ENCODE measurements at places on chromosomes 12 and 14. TPM values are rescaled to one million over a fixed set of nuclear protein-coding genes. Genes with fewer than 3 reads are reported as not detected.

GRCh38 chr14:83874662-83875061, 1655.3 kb upstream of the FLRT2 start:
- H3K4me1 ChIP-seq = no peaks in the 10 kb centered on the region
- no peak for DNase-seq
- no peaks in the 10 kb centered on the region for H3K36me3 ChIP-seq
- no peak overlapping the region for H3K27ac ChIP-seq

DNA sequence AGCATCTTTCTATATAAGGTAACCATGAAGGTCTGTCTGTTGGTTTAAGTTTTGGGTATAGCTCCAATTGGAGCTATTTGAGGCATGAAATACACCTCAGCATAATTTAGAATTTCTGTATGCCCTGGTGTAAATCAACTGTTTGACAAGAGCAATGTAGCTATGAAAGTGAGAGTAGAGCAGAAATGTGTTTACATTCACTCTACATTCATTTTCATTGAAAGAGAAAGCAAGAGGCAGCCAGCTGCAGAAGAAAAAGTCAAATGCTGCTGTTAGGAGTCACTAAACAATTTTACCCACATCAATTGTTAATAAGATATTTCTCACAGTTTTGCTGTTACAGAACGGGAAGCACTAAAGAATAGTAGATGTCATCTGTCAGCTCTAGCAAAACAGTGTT, 252.5 kb downstream of the SLC6A15 start:
- no peak overlapping the region for H3K4me3 ChIP-seq
- H3K27me3 ChIP-seq = no peaks in the 10 kb centered on the region
- no peaks in the 10 kb centered on the region for H3K4me1 ChIP-seq
- no peak for DNase-seq
- no peak overlapping the region for H3K27ac ChIP-seq
- H3K36me3 ChIP-seq = no peaks in the 10 kb centered on the region

The CDCA3 gene
- total RNA-seq = 1.8 TPM

DNA sequence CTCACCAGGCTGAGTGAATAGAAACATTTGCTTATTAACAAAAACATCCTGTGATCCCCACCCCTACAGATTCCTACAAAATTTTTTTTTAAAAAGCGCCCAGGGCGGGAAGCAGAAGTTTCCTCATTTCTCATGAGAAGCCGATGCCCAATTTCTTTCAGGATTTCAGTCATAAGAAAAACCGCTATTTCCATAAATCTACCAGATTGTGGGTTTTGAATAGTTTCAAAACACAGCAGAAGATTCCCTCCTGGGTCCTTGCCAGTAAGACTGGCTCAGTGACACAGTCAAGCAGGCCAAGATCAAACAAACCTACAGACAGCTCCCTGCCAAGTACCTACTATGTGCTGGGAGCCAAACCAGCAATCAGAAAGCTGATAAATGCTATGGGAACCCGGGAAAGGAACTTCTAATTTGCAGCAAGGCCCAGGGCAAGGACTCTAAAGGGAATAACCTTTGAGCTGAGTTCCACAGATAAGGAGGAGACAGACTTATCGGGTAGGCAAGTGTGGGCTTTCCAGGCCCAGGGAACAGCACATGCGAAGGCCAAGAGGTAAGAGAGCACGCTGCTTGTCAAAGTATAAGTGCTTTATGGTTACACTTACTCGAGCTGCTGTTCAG, 68.7 kb downstream of the CCDC88C start:
- peak overlapping the region; percentile 75 for H3K27ac ChIP-seq
- peak overlapping the region; percentile 18 for H3K4me3 ChIP-seq
- peaks cover 51% of the 10 kb centered on the region for H3K4me1 ChIP-seq
- DNase-seq = no peak
- no peaks in the 10 kb centered on the region for H3K27me3 ChIP-seq
- peaks cover 10% of the 10 kb centered on the region for H3K36me3 ChIP-seq

- no peak overlapping the region for H3K4me3 ChIP-seq
- no peak overlapping the region for H3K27ac ChIP-seq
- DNase-seq = no peak
- no peaks in the 10 kb centered on the region for H3K4me1 ChIP-seq
These were observed 165.3 kb downstream of the SNAPC1 start for GRCh38 chr14:61927520-61927919.

- H3K4me1 ChIP-seq = no peaks in the 10 kb centered on the region
- no peak overlapping the region for H3K27ac ChIP-seq
- H3K4me3 ChIP-seq = no peak overlapping the region
- H3K27me3 ChIP-seq = no peaks in the 10 kb centered on the region
- DNase-seq = no peak
- H3K36me3 ChIP-seq = no peaks in the 10 kb centered on the region
These were observed 37.9 kb upstream of the GNG2 start for GRCh38 chr14:51822499-51822898.

The RITA1 gene
- total RNA-seq = 6.6 TPM

DNA sequence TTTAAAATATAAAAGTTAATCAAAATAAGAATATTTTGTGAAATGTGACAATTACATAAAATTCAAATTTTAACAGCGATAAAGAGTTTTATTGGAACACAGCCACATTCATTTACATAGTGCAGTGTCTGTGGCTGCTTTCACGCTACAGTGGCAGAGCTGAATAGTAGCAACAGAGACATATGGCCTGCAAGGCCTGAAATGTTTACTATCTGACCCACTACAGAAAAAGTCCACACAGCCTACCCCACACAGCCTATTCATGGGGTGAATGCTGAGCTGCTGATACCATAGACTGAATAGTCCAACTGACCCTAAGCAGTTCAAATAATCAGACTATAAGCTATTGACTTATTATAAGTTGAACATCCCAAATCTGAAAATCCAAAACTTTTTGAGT, 13.2 kb downstream of the GNS start:
- no peak for DNase-seq
- H3K27ac ChIP-seq = no peak overlapping the region
- H3K36me3 ChIP-seq = peaks cover 48% of the 10 kb centered on the region

DNA sequence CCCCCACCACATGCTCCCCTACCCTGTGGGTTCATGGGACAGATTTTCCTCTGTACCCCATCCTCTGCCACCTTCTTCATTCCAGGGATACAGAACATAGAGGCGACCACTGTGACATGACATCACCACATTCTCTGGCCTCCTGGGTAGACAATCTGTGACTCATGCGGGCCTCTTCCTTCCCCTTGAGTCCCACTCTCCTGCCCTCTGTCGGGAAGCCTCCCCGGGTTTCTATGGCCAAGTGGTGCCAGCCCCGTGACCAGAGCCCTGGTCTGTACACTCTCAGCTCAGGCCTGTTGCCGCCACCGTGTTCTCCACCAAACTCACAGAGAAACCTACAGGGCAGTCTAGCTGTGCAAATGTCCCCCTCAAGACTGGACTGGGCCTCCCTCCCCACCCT, 8.0 kb downstream of the CLMN start:
- no peak overlapping the region for H3K27ac ChIP-seq
- no peak overlapping the region for H3K4me3 ChIP-seq
- H3K27me3 ChIP-seq = peaks cover 3% of the 10 kb centered on the region
- H3K4me1 ChIP-seq = no peaks in the 10 kb centered on the region

GRCh38 chr12:79424109-79424721, 266.5 kb downstream of the PAWR start:
- H3K4me3 ChIP-seq = no peak overlapping the region
- H3K36me3 ChIP-seq = no peaks in the 10 kb centered on the region
- no peak overlapping the region for H3K27ac ChIP-seq
- no peaks in the 10 kb centered on the region for H3K4me1 ChIP-seq

- no peaks in the 10 kb centered on the region for H3K36me3 ChIP-seq
- no peak overlapping the region for H3K27ac ChIP-seq
- no peak overlapping the region for H3K4me3 ChIP-seq
These were observed 106.6 kb downstream of the OTOGL start for GRCh38 chr12:80205960-80206359.

The DAO gene
- total RNA-seq = not detected
